CD8-positive, alpha-beta memory T cell (primary cell): ENCODE measurements at places on chromosomes 11 and 22.

GRCh38 chr11:130000552-130001176 is 2.0 kb downstream of the PRDM10 start:
- DNase-seq: no peak

- no peak for DNase-seq
These were observed 319.7 kb downstream of the CTTN start for GRCh38 chr11:70717936-70718595.

- DNase-seq: no peak
These were observed 107.9 kb downstream of the NTM start for GRCh38 chr11:131478341-131478740.

DNA sequence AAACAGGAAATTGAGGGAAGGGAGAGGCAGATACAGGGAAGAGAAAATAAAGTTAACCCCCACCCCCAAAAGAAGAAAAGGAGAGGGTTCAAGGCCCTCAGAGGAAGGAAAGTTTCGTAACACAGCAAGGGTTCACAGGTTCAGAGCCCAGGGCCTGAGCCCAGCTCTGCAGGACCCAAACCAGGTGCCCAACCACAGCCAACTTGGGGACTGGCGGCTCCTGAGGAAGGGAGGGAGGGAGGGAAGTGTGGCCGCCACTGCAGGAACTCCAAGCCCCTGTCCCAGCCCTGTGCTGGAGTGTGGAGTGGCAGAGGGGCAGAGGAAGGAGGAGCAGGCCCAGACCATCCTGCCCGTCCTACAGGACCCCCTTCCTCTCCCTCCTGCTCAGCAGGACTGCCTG is 59.2 kb downstream of the ELFN2 start:
- DNase-seq: no peak

- no peak for DNase-seq
These were observed 108.9 kb upstream of the CLMP start for GRCh38 chr11:123303924-123304323.

DNA sequence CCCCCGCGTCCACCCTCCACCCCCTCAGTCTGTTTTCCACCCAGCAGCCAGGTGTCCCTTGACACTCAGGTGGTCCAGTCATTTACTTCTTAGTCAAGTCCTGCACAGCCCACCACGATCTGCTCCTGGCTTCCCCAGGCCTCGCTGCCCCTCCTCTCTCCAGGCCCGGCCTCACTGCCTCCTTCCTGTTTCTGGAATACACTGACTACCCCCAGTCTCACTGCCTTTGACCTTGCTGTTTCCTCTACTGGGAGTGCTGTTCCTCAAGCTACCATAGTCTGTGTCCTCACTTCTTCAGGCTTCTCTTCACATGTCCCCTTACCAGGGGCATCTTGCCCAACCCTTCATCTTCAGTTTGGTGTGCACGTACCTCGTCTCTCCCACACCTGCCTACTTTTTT is 7.4 kb downstream of the MCM5 start:
- no peak for DNase-seq

GRCh38 chr11:33040862-33041453 is 1.6 kb downstream of the TCP11L1 start:
- DNase-seq: no peak

DNA sequence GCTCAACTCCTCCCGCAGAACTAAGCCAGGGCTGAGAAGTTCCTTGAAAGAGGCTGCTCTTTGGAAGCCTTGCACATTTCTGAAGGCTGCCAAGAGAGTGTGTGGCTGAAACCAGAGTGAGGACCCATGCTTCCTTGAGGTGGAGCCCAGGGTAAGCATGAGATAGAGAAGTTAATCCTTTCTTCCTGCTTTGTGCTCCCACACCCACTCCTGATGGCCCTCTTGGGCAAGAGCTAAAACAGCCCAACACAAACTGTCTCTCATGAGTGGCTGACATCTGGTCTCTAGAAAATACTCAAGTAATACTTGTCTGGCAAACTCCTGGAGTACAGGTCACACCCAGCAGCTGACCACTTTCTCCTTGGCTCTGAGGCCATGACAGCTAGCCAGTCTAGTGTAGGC is 523.7 kb downstream of the INSC start:
- DNase-seq: no peak

GRCh38 chr11:1195682-1196515 is 27.0 kb upstream of the MUC5B start:
- DNase-seq: no peak

DNA sequence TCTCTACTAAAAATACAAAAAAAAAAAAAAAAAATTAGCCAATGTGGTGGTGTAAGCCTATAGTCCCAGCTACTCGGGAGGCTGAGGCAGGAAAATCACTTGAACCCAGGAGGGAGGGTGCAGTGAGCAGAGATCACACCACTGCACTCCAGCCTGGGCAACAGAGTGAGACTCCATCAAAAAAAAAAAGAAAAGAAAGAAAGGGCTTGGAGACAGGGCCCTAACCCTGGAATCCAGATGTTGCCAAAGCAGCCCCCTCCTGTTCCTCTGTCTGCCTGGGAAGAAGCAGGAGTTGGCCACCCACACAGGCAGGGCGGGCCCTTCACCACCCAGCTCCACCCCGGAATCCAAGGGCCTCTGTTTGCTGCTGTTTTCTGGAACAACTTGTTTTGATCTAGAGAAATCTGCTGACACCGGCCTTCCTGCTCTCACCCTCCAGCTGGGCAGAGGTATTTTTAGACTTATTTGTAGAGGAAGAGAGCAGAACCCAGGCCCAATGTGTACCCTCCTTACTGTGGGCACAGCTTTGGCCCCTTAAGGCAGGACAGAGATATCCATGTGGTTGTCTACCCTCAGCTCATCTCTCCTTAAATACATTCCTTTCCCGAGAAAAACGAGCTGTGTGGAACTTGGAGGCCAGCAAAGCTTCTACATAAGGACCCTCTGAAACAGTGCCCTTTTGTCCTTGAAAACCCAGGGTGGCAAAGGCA is 2.7 kb upstream of the NEAT1 start:
- DNase-seq: peak; percentile 58

DNA sequence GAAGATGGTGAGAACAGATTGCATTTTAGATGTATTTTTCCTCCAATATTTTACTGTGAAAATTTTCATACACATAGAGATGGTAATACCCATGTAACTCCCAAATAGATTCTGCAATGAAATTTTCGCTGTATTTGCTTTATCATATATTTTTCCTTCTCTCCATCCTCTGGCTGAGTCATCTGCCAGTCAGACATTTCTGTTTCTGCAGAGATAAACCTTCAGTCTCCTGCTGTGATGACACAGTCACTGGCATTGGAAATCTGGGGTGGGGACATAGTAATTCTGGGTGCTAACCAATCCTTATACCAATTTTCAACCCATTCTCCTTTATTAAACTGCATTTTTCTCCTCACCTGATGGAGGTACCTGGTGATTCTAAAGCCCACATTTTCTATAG is 33.7 kb downstream of the SVIP start:
- no peak for DNase-seq

- no peak for DNase-seq
These were observed 23.1 kb downstream of the CCDC34 start for GRCh38 chr11:27339941-27340340.

DNA sequence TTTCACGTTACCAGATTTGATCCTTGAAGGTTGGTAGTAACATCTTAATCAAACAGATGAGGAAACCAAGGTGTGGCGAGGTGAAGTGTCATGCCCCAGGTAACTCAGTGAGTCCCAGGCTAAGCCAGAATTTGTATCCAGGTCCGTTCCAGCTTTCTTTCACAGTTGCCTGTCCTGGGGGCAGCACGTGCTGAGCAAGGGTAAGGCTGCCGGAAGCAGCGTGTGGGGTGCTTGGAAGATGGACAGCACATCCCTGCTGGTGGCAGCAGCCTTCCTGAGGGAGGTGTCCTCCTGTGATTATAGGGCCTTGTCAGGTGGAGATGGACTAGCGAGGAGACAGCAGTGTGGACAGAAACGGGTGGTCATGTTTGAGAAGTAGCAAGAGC is 50.9 kb downstream of the TRIOBP start:
- DNase-seq: no peak

GRCh38 chr11:406796-407650 is 7.8 kb downstream of the SIGIRR start:
- DNase-seq: peak; percentile 98

DNA sequence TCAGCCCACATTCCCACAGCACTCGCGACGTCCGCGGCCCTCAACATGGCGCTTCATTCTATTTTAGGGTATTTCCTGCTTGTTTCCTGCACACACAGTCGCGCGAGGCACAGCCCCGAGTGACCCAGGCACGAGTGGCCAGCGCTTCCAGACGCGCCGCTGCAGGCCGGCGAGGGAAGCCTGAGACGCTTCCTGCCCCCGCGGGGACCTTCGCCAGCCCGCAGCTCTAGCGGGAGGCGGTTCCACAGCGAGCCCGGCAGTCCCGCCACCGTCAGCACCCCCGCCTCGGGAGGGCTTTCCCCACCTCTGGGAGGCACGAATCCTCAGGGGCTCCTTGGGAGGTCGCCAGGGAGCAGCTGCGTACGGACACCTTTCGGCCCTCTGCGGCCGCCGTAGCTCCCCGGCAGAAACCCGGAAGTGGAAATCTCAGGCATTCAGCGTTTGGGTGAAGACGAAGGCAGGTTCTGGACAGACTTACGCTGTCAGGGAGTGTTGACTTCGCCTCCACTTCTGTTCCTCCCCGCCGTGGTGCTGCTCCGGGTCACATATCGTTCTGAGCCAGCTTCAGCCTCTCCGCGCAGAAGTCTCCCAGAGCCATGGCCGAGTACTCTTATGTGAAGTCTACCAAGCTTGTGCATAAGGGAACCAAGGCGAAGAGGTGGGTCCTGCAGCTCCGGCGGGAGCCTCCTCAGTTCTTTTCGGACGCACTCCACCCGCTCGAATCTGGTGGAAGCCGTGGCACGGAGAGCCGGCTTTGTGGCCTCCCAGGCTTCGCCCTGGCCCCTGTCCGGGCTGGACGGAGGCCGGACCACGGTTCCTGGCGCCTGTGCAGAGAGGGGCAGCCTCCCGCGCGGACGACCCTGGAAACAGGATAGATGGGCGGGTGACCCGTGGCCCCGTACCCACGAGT is 2925.9 kb upstream of the OR11H1 start:
- peak; percentile 4 for DNase-seq

GRCh38 chr11:66762088-66762487 is 33.1 kb upstream of the SPTBN2 start:
- no peak for DNase-seq

DNA sequence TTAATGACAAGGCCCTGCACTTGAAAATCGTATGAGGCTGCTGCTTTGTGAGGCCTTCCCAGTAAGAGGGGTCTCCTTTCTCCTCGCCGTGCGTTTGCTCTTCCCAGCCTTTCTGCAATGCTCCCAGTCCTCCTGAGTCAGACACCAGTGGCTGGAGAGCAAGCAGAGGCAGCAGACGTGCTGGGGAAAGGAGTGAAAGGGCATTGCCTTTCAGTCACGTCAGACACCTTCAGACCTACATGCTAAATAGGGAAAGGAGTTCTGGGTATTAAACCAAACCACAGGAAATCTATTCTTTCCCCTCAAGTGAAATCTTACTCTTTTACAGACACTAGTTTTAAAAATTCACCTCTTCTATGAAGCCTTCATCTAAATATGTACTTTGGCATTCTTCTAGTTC is 274.8 kb downstream of the NTM start:
- DNase-seq: no peak

GRCh38 chr11:59198726-59199125 is 14.0 kb downstream of the MPEG1 start:
- no peak for DNase-seq

- no peak for DNase-seq
These were observed 291.8 kb downstream of the MIAT start for GRCh38 chr22:26949193-26949592.

- DNase-seq: no peak
These were observed 2.9 kb downstream of the MMP7 start for GRCh38 chr11:102527684-102528083.

DNA sequence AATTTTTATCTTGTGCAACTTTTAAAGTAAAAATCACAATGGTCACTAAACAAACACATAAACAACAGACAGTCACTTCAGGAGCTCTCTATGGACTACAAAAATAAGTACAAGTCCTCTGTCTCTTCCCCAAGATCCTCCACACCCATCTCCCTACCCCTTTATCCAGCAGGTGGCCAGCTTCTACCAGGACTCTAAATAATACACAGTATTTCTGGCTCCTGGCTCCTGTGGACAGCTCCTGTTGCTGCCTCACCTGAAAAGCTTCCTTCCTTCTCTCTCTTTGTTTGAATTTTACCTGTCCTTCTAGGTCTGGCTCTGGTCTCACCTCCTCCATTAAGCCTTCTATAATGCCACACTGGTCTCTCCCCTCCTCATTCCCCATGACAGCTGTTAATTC is 86.1 kb downstream of the CLPB start:
- DNase-seq: no peak

- no peak for DNase-seq
These were observed 338.6 kb downstream of the TTC28 start for GRCh38 chr22:28341001-28341400.

GRCh38 chr22:24005201-24005600 is at the start of gene GSTT4:
Gene GSTT4, minus strand, starts transcription at chr22:24005453. Its CDS starts 97 bp downstream, at chr22:24005356.
- DNase-seq: no peak

- DNase-seq: no peak
These were observed 53.7 kb downstream of the IGSF9B start for GRCh38 chr11:133903056-133903455.

- no peak for DNase-seq
These were observed 2.2 kb upstream of the GSTT4 start for GRCh38 chr22:24007253-24008021.

DNA sequence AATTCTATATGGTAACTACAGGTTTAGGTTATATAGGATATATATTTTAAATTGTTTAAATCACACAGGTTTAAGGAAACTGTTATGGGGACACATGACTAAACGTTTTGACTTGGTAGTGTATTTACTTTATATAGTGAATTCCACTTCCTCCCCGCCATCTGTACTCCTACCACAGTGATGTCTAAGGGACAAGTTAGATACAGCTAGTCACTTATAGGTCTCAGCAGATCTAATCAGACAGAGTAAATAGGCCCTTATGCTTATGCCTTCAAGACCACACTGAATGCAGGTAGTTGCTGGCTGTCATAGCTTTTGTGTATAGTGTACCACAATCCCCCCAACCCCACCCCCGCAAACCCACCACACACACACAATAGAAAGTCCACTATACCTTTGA is 8.2 kb downstream of the SESN3 start:
- no peak for DNase-seq

DNA sequence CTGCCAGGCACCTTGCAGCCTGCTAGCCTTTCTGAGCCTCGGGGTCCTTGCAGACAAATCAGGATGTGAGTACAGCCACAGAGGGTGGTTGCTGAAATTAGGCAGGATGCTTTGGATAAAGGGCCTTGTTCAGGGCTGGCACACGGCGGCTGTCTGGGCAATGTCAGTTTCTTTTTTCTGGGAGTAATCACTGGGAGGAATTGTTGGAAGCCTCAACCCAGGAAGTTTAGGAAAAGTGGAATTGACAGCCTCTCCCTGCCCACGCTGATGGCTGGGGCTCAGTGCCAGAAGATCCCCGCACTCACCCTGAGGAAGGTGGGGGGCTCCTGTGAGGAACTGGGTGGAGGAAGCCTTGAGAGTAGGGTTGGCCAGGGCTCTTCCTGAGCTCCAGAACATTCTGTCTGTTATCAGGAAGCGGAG is 37.4 kb downstream of the CD82 start:
- no peak for DNase-seq
